ENCODE measurements at places on chromosomes 16 and 17.

DNA sequence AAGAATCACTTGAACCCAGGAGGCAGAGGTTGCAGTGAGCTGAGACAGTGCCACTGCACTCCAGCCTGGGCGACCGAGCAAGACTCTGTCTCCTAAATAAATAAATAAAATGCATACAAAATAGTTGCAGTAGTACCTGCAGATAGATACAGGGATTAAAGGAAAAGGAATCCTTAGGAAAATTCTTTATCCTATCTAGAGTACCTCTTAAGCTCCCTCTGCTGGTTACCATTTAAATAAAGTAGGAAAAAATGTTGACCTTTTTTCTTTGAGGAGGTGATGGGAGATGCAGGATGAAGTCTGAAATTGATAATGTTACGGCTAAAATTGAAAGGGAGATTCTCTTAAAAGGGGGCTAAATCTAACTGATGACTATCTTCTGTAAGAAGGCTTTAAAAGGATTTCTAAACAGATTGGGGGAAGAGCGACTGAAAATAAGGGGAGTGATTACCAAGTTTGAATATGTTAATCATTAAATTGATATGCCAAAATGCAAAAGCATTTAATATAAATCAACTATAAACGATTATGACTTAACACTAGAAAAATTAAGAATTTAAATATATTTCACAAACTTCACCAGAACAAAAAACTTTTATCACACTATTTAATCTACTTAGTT, 29.4 kb downstream of the C16orf87 start:
- DNase-seq = no peak

DNA sequence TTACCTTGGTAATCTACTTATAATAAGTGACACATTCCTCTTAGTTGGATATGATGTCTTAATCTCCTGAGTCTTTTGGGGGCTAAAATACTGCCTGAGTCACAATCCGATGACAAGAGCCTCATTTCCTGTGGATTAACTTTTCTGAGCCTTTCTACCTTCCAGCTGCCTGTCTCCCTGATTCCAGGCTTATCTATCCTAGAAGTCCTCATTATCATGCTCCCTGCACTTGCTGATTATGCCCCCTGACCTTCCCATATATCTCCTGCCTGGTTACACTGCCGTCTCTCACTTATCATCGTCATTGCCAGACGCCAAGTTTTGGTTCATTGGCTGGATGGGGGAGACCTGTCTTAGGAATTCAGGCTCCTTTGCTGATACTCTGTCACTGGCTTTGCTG, 727.4 kb upstream of the CA10 start:
- no peak for DNase-seq

GRCh38 chr16:53817117-53817755, 113.3 kb downstream of the FTO start:
- no peak for DNase-seq

GRCh38 chr16:89368604-89369249, 121.6 kb downstream of the ANKRD11 start:
- DNase-seq = no peak

GRCh38 chr17:81418710-81419318, 23.6 kb downstream of the BAHCC1 start:
- DNase-seq = no peak

DNA sequence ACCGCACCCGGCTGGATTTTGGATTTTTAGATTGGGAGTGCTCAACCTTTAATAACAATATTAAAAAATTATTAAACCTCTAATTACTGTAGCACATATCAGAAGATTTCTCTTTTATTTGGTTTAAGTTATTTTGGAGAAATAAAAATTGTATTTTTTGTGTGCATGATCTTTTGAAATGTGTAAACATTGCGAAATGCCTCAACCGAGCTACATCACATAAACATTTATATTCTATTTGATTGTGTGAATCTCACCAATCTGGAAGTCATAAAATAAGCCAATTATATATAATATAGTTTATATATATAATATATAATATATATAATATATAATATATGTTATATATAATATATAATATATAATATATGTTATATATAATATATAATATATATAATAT, 696.2 kb upstream of the RBFOX1 start:
- no peak for DNase-seq
